Kidney (tissue), 22 donors: ENCODE measurements at places on chromosomes 1 and 21.

GRCh38 chr21:45356251-45356650 is 48.7 kb upstream of the COL18A1 start:
- no peak for DNase-seq

DNA sequence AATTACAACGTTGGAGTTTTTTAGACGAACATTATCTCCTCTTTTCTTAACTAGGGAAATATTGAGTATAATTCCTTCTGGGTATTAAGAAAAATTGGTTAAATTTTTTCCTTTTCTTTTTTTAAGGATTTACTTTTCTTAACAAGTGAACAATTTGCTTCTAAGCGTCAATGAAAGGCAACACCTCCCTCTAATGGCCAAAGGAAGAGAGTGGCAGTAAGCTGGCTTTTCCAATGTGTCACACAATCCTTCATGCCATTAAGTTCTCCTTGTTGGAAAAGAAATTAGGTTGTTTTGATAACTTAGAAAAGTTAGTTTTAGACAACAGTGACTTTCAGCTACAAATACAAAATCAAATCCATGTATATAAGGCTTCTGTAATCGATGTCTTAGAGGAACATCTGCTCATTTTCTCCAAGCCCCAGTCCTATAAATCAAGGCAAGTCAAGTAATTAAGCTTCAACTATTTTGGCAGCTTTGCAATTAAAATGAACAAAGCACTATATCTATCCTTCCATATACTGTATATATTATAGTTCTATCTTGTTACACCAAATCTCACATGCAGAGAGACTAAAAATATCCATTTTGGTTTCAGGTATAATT is 62.8 kb downstream of the EDEM3 start:
- DNase-seq: peak; percentile 39

- no peak for DNase-seq
Measured at GRCh38 chr1:165575468-165576099, 31.8 kb downstream of the LRRC52 start.

DNA sequence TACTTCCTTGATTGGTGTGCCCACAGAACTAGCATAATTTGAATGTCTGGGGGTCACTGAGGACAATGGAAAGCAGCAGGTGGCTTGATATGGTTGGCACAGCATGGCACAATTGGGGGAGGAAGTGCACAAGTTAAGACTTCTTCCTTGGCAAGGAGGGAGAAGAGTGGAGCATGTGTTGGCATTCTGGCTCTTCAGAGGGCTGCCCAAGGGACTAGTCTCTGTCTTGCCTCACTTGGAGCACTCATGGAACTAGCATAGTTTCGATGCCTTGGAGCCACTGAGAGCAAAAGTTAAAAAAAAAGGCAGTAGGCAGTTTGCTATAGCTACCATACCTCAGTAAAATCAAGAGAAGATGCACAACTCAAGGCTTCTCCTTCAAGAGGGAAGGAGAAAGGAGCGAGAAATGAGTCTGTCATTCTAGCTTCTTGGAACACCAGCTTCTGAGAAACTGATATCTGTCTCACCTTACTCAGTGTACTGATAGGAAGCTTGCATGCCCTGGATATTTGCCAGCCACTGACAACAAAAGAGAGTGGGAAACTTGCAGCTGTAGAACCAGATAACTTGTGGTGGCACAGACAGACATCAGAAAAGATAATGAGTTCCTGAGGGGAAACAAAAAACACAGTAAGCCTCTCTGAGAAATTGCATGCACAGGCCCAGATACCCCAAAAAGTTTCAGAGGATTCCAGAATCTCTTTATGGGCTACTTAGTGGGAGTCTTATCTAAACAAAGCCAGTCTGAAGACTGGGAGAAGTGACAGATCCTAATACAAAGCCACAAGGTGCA is 207.5 kb upstream of the SAMSN1 start:
- DNase-seq: no peak

DNA sequence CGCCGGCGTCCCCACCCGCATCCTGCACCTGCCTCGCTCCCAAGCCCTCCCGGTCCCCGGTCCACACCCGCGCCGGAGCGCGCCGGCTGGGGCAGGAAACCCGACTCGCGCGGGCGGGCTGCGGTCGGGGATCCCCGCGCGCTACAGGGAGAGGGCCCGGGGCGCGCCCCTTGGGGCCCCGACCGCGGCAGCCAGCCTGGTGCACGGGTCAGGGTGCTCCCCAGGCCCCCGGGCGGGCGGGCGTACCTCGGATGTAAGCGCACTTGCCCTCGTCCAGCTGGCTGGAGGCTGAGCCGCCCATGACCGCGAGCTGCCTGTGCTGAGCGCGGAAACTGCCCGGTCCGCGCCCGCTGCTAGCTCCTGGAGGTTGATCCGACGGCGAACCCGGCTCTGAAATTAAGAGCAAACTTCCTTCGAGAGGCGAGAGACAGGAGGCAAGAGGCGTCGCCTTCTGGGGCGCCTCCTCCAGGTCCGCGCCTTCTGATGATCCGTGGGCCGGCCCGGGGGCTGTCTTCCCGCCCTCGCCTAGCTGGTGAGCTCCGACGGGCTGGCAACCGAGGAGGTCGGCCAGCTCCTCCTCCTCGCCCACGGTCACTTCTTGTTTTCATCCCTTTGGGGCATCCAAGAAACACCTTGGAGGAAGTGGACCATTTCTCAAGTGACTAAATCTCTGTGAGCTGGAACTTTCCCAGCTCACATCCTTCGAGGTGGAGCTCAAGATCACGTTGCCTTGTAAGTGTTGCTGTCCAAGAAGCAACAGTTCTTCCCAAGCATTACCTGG is at the start of gene NIBAN1:
Gene NIBAN1, minus strand, starts transcription at position 453 of the 781 bp plus-strand sequence. Its CDS starts 152 bp downstream, at position 301.
- DNase-seq: peak; percentile 64

DNA sequence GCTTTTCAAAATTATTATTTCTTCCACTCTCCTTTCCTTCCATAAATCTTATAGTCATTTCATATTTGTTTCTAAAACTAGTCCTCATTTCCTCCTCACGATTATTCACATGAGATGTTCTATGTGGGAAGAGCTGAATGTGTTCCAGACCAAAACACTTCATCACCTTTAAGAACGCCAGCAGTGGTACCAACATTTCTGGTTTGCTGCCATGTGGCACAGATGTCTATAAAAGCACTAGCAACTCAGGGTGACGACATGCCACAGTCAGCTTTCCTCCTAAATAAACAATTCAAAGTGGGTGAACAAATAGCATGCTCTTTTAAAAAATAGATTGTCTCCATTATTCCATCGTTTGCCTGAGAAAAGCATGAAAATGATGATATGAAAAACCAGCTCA is 1217.8 kb upstream of the ADGRL2 start:
- DNase-seq: no peak

DNA sequence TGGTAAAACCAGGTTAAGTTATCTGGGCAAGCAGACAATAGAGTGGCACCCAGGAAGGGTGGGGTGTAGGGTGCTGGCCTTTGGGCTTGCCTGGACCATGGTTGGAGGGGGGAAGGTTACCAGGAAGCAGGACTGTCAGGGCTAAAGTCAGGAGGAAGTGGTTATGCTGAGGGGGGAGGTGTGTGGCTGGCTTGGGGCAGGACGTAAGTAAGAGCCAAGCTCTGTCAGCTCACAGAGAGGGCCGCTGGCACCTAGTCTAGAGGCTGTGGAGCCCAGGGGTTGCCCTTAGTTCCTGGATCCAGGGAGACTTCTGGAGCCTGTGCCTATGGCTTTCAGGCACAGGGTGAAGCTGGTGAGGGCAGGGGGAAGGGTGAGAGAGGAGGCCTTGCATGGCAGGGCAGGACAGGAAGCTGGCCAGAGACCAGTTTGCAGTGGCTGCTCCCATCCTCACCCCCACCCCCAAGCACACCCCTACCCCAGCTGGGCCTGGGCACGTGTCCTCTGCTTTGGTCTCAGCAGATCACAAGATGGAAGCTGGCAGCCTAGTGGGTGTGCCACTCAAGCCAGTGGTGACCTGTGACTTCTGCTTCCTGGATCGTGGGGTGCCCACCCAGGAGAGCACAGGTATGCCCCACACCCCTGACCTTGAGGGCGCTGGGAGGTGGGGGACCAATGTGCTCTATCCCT is 20.5 kb upstream of the SMYD3 start:
- no peak for DNase-seq

- DNase-seq: no peak
Measured at GRCh38 chr1:245800901-245801605, 646.3 kb downstream of the KIF26B start.

DNA sequence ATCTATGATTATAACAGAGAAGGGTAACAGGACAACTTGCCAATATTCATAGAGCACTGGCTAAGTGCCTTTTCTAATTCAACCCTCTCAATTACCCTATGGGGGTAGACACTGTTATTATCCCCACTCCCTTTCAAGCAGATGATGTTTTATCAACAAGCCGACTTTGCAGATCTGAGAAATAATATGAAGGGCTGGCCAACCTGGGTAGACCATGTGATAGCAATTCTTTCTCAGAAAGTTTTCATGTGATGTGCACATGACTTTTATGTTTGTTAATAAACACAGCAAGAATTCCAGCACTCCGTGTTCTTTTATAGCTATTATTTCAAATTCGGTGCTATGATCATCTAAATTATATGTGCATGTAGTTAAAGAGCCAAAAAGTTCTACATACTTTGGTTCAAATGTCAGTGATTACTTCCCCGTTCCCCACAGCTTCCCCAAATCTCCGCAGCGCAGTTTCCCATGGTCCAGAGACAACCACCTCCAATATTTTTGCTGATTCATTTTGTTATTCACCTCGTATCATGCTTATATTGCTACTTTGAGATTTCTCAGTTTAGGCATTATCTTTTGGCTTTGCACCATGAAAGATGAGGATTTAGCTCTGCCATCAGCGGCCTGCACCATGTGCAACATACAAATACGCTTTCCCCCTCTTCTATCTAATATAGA is 96.7 kb upstream of the GADD45A start:
- no peak for DNase-seq
